Sciatic nerve (tissue), 2 donors: ENCODE measurements at places on chromosomes 11 and 22. TPM values are rescaled to one million over a fixed set of nuclear protein-coding genes. Genes with fewer than 3 reads are reported as not detected.

- DNase-seq, result no peak
These were observed 83.7 kb downstream of the KCNQ1 start for GRCh38 chr11:2528301-2529050.

- no peak for DNase-seq
These were observed 16.8 kb downstream of the LSP1 start for GRCh38 chr11:1869427-1870325.

- DNase-seq, result no peak
These were observed 154.0 kb upstream of the TENM4 start for GRCh38 chr11:79594834-79595233.

DNA sequence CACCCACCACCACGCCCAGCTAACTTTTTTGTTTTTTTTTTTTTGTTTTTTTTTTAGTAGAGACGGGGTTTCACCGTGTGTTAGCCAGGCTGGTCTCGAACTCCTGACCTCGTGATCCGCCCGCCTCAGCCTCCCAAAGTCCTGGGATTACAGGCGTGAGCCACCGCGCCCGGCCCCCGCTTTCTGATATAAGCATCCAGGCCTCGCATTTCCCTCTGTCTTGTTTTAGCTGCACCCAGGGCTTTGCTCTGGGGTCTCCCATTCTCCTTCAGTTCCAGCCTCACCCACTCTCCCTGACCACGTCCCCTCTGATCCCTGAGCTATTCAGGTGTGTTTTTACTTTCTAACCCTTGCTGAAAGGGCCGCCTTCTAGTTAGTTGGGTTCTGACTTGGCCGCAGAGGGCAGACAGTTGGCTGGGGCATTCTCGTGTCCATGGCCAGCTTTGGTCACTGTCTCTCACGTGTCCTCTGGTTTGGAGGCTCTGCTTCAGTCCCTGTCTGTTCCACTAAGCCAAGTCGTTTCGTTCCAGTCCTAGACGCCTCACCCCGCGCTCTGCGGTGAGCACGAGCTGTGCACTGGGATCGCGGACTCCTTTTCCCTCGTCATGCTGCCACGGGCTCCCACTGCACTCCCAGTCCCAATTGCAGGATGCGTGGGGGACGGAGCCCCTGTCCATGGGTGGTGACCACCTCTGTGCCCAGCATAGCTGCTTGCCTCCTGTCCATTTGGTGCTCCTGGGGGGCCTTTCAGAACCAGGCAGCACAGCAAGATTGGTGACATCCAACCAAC, 6.0 kb upstream of the TNNT3 start:
- DNase-seq, result no peak

GRCh38 chr11:94885133-94885532, 88.2 kb downstream of the CWC15 start:
- no peak for DNase-seq

- DNase-seq, result no peak
These were observed 9.7 kb downstream of the TEAD1 start for GRCh38 chr11:12683874-12684273.

GRCh38 chr11:113956986-113957385, 17.9 kb upstream of the HTR3A start:
- DNase-seq, result no peak

DNA sequence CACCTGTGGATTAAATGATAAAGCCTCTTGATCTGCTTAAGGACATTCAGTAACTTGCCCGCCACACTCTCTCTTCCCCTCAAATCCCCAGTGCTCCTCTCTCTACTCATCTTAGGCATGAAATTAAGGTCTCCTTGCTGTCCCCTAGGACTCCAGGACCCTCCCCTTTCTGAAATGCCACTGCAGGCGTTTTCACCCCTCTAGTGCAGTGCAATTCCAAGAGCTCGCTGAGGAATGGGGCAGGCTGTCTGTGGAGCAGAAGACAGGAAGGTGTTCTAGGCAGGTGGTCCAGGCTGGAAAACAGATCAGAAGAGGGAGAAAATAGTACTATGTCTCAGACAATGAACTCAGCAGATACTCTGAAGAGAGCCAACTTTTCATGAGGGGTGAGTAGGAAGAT, 55.8 kb upstream of the ARHGAP42 start:
- DNase-seq, result no peak

- no peak for DNase-seq
These were observed 13.0 kb downstream of the TRIM5 start for GRCh38 chr11:5671831-5672230.

The VWA5A gene
- 27.6 TPM for total RNA-seq

- no peak for DNase-seq
These were observed 25.7 kb upstream of the CHKA start for GRCh38 chr11:68146704-68147474.

The OR51B5 gene
- 1.4 TPM for total RNA-seq

- no peak for DNase-seq
These were observed 23.3 kb upstream of the RRM1 start for GRCh38 chr11:4071325-4071724.
